ENCODE measurements at places on chromosomes 12 and 14.
A peak's percentile ranks its signal among the peaks of the same experiment; 100 is the strongest.

DNA sequence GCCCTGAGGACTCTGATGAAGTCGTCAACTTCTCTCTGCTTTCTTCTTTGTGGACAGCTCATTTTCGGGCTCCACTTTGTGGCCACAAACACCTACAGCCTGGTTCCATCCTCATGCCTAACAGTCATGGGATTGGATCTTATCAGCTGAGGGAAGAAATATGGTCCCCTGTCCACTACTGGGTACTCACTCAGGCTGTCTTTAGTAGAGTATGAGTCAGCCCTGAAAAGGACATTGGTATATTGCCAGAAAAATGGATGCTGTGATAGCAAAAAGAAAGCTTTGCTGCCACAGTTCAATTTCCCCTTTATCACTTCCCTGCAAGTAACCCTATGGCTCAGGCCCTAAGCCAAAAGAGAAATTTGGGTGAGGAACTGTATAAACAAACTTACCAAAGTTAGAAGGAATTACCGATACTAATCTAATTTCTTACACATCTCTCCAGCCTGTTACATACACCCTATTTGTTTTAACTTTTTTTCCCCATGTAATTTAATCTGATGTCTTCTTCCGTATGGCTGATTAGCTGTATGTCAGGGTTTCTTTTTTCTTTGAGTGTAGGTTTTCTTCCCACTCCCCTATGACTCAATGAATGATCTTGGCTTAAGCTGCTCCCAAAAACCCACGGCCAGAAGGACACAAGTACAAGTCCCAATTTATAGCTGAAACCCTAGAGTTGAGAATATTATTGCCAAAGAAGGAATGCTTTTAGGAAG lies 29.1 kb downstream of the MTHFD1 start:
- DNase-seq: no peak

DNA sequence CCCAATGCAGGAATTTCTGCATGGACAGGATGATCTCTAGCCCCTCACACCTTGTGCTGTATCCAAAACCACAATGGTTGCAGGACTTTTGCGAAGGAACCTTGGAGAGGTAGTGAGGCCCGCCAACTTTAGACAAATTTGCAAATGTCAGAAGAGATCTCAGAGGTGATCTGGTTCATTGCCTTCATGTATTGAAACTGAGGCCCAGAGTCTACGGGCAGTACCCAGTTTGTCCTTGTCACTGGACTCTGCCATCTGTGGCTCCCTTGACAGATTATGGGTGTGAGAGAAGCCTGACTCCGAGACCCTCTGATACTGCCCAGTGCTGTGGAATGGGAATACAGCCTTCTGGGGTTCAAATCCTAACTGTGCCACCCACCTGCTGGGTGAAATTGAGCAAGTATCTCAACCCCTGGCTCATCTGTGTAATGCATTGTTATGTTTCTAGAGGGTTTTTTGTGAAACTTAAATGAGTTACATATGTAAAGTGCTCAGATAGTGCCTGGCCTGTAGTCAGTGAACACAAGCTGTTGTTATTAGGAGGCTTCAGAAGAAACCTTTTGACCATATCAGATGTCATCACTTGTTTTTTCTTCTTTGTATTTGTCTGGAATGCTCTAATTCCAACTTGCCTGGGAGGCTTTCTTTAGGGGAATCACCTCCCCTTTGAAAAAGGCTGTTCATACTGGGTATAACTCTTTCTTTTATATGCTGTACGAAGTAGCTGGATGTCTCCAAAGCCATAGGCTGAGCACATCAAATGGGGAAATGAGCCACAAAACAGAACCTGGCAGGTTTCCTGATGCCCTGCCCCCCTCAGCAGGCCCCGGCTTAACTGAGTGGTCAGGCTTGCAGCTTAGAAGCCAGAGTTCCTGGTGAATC lies 71.4 kb upstream of the SRSF5 start:
- no peak for DNase-seq

- no peak for DNase-seq
These were observed 27.9 kb downstream of the BAZ2A start for GRCh38 chr12:56602239-56602638.

DNA sequence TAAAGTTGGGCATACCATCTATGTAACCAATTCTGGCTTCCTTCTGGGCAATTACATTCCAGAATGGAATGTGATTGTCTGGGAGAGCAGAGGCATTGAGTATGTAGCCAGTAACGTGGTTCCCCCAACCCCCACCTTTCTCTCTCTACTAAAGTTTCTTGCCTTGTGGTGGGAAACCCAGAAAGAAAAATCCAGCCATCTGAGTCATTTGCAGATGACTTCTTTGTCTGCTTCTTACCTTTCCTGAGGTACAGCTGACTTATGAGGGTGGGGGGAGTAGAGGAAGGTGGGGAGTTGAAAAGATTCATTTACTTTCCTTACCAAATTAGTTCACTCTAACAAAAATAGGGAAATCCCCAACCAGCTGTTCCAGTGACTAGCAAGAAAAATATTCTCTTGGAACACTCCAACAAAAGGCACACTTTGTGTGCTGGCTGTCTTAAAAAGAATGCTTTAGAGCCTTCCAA lies 112.1 kb upstream of the FRMD6 start:
- DNase-seq: no peak

DNA sequence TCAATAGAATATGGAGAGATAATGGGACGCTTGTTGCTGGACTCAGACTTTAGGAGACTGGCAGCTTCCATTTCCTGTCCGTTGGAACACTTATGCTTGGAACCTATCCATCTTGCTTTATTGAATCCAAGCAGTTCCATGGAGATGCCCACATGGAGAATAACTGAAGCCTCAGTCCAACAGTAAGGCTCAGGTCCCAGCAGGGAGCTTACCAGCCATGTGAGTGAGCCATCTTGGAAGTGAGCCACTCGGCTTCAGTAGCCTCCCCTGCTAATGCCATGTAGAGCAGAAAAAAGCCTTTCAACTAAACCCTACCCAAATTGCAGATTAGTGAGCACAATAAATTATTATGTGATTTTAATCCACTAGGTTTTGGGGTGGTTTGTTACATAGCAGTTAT lies 538.8 kb upstream of the STXBP6 start:
- no peak for DNase-seq

DNA sequence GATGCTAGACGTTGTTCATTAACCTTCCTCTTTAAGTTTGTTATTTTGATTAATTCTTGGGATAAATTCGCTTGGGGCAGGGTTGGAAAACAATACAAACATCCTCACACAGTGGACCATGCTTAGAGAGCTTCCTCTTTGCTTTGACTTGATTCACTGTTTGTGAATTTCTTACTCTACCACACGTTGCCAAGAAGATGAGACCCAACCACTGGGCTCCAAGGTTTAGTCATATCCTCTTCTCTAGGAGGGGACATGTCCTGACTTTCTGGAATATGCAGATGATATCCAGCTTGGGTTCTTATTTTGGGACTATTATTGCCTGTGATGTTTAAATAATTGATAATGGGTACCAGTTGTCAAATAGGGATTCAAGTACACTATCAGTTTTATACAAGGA lies 428.2 kb downstream of the ATP23 start:
- DNase-seq: no peak

DNA sequence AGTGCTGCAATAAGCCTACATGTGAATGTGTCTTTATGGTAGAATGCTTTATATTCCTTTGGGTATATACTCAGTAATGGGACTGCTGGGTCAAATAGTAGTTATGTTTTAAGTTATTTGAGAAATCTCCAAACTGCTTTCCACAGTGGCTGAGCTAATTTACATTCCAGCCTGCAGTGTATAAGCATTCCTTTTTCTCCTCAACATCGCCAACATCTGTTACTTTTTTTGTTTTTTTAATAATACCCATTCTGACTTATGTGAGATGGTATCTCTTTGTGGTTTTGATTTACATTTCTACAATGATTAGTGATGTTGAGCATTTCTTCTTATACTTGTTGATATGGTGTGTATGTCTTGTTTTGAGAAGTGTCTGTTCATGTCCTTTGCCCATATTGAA lies 1186.2 kb downstream of the BCL11B start:
- DNase-seq: no peak

DNA sequence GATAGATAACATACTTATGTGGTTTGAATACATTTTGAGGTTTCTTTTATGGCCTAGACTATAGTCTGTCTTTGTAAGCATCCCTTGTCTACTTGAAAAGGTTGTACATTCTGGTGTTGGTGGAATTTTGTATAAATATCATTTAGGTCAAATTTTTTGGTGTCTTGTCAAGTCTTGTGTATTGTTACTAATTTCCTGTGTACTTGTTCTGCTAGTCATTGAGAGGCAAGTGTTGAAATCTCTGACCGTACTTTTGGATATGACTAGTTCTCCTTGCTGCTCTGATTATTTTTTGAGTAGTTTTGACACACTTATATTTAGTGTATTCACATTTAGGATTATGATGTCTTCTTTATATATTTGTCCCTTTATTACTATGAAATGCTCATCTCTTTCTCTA lies 219.6 kb downstream of the CCDC91 start:
- no peak for DNase-seq

- no peak for DNase-seq
These were observed 77.7 kb upstream of the C14orf132 start for GRCh38 chr14:95961481-95961880.

DNA sequence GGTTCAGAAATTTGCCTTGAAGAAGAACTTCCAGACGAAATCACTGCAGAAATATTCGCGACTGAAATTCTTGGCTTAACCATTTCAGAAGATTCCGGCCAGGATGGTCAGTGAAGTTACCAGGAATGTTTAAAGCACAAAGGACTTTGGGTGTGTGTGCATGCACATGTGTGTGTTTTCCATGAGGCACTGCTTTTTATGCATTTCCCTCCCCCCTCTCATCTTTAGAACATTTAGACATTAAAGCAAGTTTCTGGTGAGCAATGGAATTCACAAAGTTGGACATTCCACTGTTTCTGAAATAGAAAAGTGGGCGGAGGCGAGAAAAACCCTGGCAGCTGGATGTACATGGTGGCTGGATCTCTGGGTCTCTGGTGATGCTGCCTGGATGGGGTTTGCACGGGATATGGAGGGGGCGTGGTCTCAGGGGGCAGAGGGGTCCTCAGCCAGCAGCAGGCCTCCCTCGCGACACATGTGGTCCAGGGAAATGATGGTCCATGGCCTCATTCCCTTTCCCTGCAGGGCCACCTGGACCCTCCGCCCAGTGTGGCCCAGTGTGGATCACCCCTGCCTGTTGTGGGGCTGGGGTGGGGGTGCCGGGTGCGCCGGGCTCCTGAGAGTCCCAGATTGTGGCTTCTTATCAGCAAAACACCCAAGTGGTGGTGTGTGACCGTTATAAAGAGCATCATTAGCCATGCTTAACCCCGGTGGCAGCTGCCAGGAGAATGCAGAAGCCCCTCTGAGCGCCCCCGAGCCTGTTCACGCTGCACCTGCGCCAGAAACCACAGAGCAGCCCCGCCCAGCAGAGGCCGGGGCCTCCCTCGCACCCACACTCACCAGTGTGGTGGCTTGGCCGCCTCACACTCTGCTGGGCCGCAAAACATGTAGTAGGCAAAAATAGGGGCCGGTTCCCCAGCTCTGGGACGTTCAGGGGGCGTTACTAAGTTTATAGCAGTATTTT lies 17.8 kb upstream of the BCL7A start:
- peak; percentile 55 for DNase-seq

DNA sequence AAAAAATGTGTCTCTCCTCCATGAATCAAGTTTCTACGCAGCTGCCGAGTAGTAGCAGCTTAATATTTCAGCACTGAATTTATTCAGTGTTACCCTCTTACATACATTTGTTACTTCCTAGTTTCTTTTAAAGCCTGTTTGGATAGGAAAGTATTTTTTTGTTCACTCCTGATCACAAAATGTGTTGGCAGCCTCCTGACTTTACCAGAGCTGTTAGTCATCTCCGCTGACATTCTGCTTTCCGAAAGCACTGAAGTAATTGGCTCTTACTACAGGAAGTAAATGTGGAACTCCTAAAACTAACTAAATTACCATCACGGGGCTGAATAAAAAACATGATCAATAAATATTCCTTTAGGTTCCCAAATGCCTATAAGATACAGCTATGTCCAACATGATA lies 225.5 kb downstream of the EPS8 start:
- no peak for DNase-seq

- no peak for DNase-seq
These were observed 108.9 kb downstream of the ADCK1 start for GRCh38 chr14:77908847-77909246.

DNA sequence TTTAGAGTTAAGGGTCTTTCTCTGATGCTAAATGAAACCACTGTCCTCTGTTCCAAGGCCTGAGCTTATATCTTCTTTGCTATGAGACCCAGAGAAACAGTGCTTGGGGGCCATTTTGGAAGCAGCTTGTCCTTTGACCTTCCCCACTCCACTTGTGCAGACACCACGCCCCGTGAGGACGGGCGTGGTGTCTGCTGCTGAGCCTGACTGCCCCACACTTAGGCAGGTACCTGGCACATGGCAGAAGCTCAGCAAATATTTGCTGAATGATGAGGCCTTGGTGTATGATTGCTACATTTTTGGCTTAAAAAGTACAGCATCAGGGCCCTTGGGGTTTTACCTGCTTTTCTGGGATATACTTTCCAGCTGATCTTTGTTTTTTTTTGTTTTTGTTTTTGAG lies 69.9 kb downstream of the RASSF3 start:
- no peak for DNase-seq

DNA sequence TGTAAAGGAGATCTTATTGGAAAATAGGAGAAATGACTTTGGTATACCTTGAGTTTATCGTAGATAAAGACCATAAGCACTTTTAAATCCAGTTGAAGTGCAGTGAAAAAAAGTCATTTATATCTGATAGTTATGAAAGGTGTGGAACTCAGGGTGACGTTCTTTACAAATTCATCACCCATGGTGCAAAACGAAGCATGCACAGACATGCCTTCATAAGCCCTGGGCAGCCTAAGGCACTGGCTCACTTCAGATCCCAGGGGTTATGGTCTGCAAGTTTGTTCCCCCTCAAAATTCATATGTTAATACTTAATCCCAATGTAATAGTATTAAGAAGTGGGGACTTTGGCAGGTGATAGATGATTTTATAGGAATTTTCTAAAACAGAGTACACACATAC lies 1216.4 kb upstream of the USP15 start:
- no peak for DNase-seq

DNA sequence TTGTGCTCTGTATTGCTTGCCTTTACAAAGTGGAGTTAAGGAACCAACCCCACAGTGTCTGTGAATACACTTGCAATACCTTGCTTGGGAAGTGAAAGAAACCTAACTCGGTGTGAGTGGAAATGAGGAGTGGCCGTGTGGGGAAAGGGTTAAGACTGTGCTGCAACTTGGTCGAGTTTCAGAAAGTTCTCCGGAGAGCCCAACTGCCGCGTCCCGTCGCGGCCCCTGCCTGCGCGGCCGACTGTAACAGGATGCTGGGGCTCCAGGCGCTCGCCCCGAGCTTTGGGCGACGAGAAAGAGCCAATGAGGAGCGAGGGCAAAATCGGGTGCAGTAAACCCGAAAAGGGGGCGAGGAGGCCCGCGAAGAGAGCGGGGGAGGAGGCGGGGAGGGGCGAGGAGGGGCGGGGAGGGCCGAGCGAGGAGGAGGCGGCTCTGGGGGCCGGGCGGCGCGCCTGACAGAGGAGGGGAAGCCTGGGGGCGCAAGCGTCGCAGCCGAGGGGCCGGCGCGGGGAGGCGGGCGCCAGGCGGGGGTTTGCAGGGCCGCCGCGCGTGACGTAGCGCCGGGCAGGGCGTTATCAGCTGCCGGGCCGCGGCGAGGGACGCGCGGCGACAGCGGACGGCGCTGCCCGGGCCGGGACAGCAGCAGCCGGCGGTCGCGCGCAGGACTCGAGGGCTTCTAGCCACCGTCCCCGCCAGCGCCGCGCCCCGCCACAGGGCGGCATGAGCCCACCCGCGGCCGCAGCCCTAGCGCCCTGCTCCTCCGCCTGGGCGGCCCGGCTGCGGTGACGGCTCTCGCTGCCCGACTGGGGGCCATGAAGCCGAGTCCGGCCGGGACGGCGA lies at the start of gene DACT1:
DACT1 (plus strand) TSS at position 572 of the 840 bp plus-strand sequence; CDS start at position 813, 241 bp downstream.
- peak; percentile 94 for DNase-seq
